Vagina (tissue), 2 donors: ENCODE measurements at places on chromosomes 3 and 15.

DNA sequence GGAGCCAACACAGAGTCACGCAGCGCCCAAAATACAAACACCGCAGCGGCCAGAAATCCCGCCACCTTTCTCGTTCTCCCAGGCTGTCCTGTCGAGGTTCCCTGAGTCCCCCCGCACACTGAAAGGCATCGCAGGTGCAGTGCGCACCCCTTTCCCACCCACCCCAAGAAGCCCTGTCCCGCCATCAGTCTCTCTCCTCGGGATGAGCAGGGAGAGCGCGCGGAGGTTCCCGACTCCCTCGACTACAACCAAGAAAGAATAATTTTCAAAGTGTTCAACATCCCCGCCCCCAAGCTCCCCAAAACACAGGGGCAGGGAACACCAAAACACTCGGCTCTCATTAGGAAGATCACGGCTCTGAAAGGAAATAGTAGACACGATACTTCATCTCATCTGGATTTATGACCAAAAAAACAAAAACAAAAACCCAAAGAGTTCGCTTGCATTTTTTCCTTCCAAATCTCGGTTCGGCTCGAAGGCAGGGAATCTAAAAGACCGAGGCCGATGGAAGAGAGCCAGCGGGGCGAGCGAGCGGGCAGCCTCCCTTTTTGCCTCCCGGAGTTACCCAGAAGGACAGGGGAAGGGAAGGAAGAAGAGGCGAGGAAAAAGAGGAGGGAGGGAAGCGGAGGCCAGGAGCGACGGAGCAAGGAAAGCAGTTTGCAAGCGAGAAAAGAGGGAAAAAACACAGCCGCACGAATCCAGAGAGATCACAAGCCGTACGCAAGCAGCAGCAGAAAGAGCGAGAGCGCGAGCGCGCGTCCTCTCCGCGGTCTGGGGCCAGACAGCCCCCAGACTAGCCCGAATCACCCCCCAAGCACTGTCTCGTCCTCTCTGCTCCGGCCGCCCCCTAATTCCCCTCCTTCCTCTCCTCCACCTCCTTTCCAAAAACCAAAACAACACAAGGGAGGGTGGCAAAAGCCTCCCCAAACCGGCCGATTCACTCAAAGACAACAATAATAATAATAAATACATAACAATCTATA, 808 bp downstream of the BCL6 start:
- peak overlapping the region; percentile 99 for H3K27ac ChIP-seq
- no peaks in the 10 kb centered on the region for H3K27me3 ChIP-seq
- peak overlapping the region; percentile 77 for H3K4me3 ChIP-seq

DNA sequence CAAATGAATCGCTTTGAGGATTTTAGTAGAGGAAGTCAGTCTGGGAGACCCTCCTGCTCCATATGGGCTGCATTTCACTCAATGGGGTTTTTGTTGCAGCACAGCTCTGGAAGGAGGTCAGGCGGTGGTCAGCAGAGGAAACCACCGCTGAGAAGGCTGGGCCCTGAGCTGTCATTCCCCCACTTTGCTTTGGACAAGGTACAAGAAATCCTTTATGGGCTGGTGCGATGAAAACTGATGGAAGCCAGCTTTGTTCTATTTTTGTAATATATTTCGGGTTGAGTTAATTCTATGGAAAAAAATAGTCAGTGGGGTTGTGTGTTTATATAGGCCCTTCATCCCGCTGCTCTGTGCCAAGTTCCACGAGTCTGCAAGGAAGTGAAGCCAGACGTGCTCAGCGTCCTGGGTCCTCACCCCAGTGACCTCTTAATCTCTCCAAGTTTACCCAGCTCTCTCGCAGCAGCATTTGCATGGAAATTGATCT, 157.1 kb upstream of the TMC3 start:
- no peak overlapping the region for H3K27ac ChIP-seq
- no peak for DNase-seq

DNA sequence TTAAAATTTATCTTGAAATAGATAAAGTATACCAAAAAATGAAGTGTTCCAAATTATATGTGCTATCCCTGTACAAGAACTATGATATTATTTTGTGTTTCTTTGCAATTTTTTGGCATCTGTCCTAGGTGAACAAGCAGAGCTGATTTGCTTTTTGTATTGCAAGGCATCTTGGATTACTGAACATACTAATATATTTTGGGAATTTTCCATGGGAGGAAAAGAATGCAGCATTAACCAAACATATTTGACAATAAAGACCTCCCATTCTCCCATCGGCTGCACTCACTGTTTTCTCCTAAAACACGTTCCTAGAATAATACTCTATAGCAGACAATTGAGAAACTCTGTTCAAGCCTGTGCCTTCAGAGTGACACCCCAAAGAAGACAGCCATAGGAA, 265.1 kb upstream of the ALCAM start:
- H3K4me3 ChIP-seq = no peak overlapping the region
- no peak overlapping the region for H3K27ac ChIP-seq
- H3K4me1 ChIP-seq = no peaks in the 10 kb centered on the region

GRCh38 chr3:113730550-113730949, 15.5 kb downstream of the NAA50 start:
- H3K4me1 ChIP-seq = peaks cover 1% of the 10 kb centered on the region
- no peaks in the 10 kb centered on the region for H3K27me3 ChIP-seq
- no peak overlapping the region for H3K4me3 ChIP-seq
- H3K36me3 ChIP-seq = no peaks in the 10 kb centered on the region

- DNase-seq = no peak
- H3K4me1 ChIP-seq = no peaks in the 10 kb centered on the region
- H3K36me3 ChIP-seq = no peaks in the 10 kb centered on the region
- H3K27me3 ChIP-seq = no peaks in the 10 kb centered on the region
- H3K27ac ChIP-seq = no peak overlapping the region
These were observed 52.5 kb downstream of the TP63 start for GRCh38 chr3:189683546-189684255.

DNA sequence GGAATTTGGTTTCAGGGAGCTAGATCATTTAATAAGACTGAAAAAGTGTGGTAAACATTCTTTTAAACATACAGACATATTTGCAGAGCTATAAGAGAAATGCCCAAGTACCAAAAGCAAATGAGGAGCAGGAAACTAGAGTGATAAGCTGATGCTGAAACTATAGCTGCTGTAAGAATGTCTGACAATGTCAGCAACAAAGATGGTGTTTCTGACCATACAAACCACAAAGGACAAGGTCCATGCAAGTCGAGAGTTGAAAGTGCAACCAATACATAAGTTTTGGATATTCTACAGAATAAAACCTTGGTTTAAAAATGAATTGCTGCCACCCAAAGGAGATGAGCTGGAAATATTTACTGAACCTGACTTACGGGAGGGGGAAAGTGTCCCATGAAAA, 610.2 kb downstream of the TBL1XR1 start:
- H3K4me3 ChIP-seq = no peak overlapping the region
- H3K4me1 ChIP-seq = no peaks in the 10 kb centered on the region
- no peaks in the 10 kb centered on the region for H3K27me3 ChIP-seq
- no peaks in the 10 kb centered on the region for H3K36me3 ChIP-seq
- no peak for DNase-seq

GRCh38 chr3:45972534-45973402, 22.9 kb downstream of the FYCO1 start:
- no peak for DNase-seq
- H3K4me1 ChIP-seq = peaks cover 52% of the 10 kb centered on the region
- H3K36me3 ChIP-seq = peaks cover 47% of the 10 kb centered on the region
- no peaks in the 10 kb centered on the region for H3K27me3 ChIP-seq

GRCh38 chr15:78291698-78292097, 7.7 kb downstream of the SKIC8 start:
- no peak overlapping the region for H3K4me3 ChIP-seq
- no peak for DNase-seq
- peaks cover 47% of the 10 kb centered on the region for H3K36me3 ChIP-seq

DNA sequence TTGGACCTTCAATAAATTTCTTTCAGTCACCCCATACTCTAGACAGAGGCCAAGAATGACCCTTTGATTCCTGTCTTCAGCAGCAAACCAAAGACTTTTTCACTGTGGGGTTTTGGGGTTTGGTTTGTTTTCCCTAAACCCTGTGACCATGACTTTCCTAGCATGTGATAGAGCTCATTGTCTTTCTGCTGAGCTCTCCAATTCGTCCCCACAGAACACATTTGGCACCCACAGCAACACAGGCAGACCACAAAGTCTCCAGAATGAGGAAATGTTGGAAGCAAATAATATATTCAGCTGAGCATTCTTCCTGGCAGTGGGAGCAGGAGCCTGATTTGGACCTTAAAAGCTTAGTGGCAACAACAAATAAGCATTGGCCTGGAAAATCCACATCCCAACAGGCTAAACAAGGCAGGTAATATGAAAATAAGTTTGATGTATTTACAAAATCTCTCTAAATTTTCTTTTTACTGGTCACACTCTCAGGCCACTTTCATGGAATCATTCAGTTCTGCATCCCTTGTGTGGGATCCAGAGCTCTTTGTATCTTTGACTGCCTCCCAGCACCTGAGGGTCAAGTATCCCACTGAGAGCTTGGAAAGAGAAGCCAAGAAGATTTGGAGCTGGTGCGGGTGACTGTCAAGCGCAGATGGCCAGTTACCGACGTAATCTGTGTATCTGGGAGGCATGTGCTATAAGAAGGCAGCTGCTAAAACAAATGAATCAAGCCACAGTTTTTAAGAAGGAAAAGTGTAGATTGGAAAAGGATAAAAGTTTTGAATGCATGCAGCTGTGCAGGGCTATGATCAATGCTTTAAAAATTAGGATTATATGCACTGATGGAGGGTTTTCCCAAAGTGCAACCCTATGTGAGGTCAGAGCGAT, 36.5 kb upstream of the CPB1 start:
- no peak for DNase-seq
- no peak overlapping the region for H3K4me3 ChIP-seq
- no peaks in the 10 kb centered on the region for H3K27me3 ChIP-seq
- peak overlapping the region; percentile 46 for H3K27ac ChIP-seq
- H3K4me1 ChIP-seq = no peaks in the 10 kb centered on the region
- H3K36me3 ChIP-seq = no peaks in the 10 kb centered on the region

GRCh38 chr15:99631255-99631654, 65.5 kb downstream of the MEF2A start:
- H3K4me1 ChIP-seq = peaks cover 35% of the 10 kb centered on the region
- no peak for DNase-seq
- no peaks in the 10 kb centered on the region for H3K36me3 ChIP-seq

DNA sequence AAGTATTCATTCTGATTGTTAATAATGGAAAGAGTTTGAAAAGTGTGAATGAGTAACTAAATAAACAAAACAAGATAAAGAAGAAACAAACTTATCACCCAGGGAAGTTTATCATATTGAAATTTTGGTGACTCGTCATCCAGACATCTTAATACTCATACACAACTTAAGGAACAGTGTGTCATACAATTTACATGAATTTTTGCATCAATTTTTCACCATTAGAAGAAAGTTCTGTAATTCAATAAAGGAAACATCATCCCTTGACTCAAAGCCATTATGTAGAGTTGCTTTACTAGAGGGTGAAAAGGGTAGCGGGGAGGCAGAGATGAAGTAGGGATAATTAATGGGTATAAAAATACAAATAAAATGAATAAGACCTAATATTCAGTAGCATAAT, 536.2 kb downstream of the GRM7 start:
- H3K4me1 ChIP-seq = no peaks in the 10 kb centered on the region
- H3K27me3 ChIP-seq = no peaks in the 10 kb centered on the region
- no peak overlapping the region for H3K27ac ChIP-seq
- no peak for DNase-seq
- no peak overlapping the region for H3K4me3 ChIP-seq

- H3K4me1 ChIP-seq = no peaks in the 10 kb centered on the region
- H3K4me3 ChIP-seq = no peak overlapping the region
- DNase-seq = peak; percentile 10
- H3K36me3 ChIP-seq = no peaks in the 10 kb centered on the region
- no peak overlapping the region for H3K27ac ChIP-seq
- no peaks in the 10 kb centered on the region for H3K27me3 ChIP-seq
These were observed 70.1 kb upstream of the CDV3 start for GRCh38 chr3:133503409-133503808.

DNA sequence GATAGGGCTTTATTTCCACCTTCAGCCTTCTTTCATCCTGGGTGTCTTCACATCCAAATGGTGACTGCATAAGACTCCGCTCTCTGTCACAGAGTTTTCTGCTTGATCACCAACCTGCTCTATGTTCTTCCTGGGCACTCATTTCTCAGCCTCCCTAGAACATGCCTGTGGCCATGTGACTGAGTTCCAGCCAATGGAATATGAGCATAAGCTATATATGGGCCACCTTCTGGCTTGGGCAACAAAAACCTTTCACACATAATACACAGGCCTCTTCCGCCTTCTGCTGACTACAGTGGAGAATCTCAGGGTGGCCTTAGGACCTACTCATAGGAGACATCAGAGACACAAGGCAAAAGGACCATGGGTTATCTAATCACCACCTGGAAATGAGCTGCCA, 51.2 kb upstream of the MED12L start:
- H3K4me3 ChIP-seq = no peak overlapping the region
- no peaks in the 10 kb centered on the region for H3K36me3 ChIP-seq
- H3K27ac ChIP-seq = no peak overlapping the region
- DNase-seq = no peak

- H3K27ac ChIP-seq = no peak overlapping the region
- no peaks in the 10 kb centered on the region for H3K4me1 ChIP-seq
- no peaks in the 10 kb centered on the region for H3K36me3 ChIP-seq
- H3K4me3 ChIP-seq = no peak overlapping the region
- H3K27me3 ChIP-seq = no peaks in the 10 kb centered on the region
These were observed 23.1 kb downstream of the EOMES start for GRCh38 chr3:27699067-27699466.

GRCh38 chr15:55522742-55523450, 14.9 kb upstream of the DNAAF4 start:
- H3K4me3 ChIP-seq = no peak overlapping the region
- H3K36me3 ChIP-seq = no peaks in the 10 kb centered on the region
- no peaks in the 10 kb centered on the region for H3K27me3 ChIP-seq
- H3K4me1 ChIP-seq = no peaks in the 10 kb centered on the region
- no peak for DNase-seq
- H3K27ac ChIP-seq = no peak overlapping the region

GRCh38 chr15:94174399-94174802, 57.0 kb upstream of the MCTP2 start:
- H3K4me3 ChIP-seq = no peak overlapping the region
- DNase-seq = no peak
- no peaks in the 10 kb centered on the region for H3K27me3 ChIP-seq
- no peaks in the 10 kb centered on the region for H3K4me1 ChIP-seq
- no peaks in the 10 kb centered on the region for H3K36me3 ChIP-seq

GRCh38 chr3:190883973-190884832, 21.7 kb upstream of the GMNC start:
- no peaks in the 10 kb centered on the region for H3K4me1 ChIP-seq
- DNase-seq = no peak
- H3K36me3 ChIP-seq = no peaks in the 10 kb centered on the region
- no peak overlapping the region for H3K27ac ChIP-seq
- H3K4me3 ChIP-seq = no peak overlapping the region

GRCh38 chr3:124843506-124844177, 43.5 kb downstream of the ITGB5 start:
- H3K4me3 ChIP-seq = no peak overlapping the region
- H3K36me3 ChIP-seq = no peaks in the 10 kb centered on the region
- no peak for DNase-seq
- no peaks in the 10 kb centered on the region for H3K27me3 ChIP-seq
- peak overlapping the region; percentile 42 for H3K27ac ChIP-seq
- peaks cover 52% of the 10 kb centered on the region for H3K4me1 ChIP-seq

- DNase-seq = no peak
- H3K36me3 ChIP-seq = no peaks in the 10 kb centered on the region
- no peak overlapping the region for H3K27ac ChIP-seq
- no peak overlapping the region for H3K4me3 ChIP-seq
These were observed 205.2 kb downstream of the RBMS3 start for GRCh38 chr3:29486096-29486495.

- H3K36me3 ChIP-seq = no peaks in the 10 kb centered on the region
- DNase-seq = no peak
- no peak overlapping the region for H3K27ac ChIP-seq
- no peak overlapping the region for H3K4me3 ChIP-seq
These were observed 33.7 kb upstream of the CD47 start for GRCh38 chr3:108124337-108125152.
